Fibroblast of pulmonary artery (primary cell): ENCODE measurements at places on chromosomes 3 and 15.
A peak's percentile ranks its signal among the peaks of the same experiment; 100 is the strongest.

DNA sequence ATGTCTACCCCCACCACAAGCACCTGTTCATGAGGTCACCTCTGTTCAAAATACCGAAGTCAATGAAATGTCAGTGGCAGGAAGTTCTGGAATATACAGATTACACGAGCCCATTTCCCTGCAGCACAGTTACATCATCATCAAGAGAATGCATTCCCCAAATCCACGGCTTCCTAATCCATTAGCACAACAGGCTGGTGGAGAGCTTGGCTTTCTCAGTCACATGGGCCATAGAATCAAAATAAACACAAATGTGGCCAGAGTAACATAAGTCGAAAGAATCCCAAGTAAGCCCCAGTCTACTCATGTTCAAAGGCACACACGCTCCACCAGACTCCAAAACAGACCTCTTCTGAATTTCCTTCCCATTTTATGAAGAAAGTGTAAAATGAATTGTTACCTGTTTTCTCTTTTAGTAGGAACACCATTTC is 419.3 kb downstream of the MAGI1 start:
- peak; percentile 43 for DNase-seq

GRCh38 chr15:92653366-92653765 is 2.2 kb downstream of the FAM174B start:
- no peak for DNase-seq

DNA sequence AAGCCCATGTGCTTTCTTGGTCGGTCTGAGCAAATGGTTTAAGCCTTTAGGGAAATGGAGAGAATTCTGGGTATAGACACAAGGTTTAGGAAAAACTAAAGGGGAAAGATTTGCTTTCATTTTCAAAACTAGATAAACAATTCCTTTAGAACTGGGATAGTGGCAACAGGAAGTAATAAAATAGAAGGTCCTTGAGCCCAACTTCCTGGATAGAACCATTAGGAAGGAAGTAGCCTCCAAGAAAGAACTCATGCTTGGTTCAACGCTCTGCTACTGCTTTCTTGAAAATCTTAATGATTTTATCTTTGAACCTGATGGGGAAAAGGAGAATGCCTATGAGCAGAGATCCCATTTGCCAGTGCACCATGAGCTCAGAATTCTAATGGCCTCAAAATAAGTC is 147.0 kb upstream of the THRB start:
- no peak for DNase-seq

GRCh38 chr3:65811086-65811761 is 227.5 kb downstream of the MAGI1 start:
- peak; percentile 55 for DNase-seq

DNA sequence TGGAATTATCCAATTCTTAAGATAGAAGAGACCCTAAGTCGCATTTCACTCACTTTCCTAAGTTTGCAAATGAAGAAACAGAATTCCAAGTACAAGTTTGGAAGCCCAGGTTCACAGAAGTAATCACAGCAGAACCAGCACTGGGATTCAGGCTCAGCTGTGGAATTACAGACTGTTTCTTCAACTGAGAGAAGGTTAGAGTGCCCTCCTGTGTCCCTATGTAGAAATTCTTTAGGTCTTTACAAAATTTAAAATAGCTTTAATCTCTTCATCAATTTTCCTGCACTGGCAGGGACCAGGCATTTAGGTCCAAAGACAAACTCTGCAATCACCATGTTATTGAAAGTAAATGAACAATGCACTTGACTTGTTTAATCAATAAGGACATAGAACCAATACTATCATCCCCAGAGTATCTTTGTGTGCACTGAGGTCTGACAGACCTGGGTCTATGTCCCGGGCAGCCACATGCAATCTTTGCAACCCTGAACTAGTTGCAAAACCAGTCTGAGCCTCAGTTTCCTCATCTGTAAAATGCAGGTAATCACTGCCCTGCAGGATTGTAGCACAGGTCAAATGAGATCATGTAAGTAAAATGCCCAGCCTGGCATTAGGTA is 96.3 kb upstream of the ZBED2 start:
- DNase-seq = peak; percentile 78

DNA sequence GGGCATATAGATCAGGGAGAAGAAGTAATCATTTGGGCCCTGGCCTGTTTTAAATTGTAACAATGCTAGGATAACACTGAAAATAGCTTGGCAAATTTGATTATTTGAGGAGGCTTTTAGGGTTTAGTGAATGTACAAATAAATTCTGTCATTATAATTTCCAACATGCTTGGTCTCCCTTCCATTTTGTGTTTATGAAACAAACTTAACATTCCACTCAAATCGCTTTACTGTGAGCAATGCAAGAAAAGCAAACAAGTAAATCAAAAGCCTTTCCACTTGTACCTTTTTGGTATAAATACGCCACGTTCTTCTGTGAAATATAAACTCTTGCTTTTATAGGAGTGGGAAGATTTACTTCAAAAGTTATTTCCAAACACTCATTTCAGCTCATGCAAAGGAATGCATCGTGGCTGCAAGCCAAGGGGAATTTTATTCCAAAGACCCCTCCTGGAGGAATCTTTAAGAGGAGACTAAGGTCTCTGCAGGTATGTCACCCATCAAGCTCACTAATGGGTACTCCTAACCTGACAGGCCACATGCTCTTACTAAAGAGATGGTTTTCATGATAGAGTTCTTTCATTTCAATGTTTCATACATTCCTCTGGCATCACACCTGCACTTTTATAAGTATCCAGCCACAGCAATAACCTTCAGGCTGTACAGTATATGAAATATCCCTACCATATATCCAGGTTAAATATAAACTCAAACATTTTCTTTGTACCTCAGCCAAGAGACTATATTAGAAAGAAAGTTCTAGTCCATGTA is 115.2 kb downstream of the P3H2 start:
- no peak for DNase-seq

DNA sequence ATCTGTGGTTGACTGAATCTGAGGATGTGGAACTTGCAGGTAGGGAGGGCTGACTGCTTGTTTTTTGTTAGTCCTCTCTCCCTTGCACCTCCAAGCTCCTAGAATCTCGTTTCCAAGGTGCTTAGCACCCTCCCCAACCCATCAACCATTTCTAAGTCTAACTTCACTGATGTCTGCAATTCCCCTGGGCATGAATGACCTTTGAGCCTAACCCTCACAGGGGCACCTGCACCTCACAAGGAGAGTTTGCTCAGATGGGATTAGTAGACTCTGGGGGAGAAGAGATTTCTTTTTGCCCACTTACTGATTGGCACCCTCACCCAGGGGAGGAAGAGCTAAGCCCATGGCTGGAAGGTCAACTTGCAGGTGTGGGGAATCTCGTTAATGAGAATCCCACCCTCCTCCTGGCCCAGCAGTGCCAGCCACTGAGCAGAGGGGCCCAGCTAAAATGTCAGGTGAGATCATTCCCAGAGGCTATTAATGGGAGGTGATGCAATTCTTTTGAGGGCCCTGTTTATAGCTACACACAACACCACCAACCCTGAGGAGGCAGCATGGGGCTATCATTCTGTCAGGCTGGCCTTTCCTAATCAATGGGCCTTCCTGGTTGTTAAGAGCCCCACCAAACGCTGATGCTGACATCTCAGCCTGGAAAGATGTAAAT is 81.6 kb upstream of the HERC1 start:
- no peak for DNase-seq

GRCh38 chr3:31981206-31982181 is at the start of the genes OSBPL10 and ZNF860:
OSBPL10 (minus strand) TSS chr3:31981262; CDS start chr3:31981179, 83 bp downstream.
ZNF860 (plus strand) TSS chr3:31981750; CDS start chr3:31989080, 7,330 bp downstream.
- peak; percentile 95 for DNase-seq

DNA sequence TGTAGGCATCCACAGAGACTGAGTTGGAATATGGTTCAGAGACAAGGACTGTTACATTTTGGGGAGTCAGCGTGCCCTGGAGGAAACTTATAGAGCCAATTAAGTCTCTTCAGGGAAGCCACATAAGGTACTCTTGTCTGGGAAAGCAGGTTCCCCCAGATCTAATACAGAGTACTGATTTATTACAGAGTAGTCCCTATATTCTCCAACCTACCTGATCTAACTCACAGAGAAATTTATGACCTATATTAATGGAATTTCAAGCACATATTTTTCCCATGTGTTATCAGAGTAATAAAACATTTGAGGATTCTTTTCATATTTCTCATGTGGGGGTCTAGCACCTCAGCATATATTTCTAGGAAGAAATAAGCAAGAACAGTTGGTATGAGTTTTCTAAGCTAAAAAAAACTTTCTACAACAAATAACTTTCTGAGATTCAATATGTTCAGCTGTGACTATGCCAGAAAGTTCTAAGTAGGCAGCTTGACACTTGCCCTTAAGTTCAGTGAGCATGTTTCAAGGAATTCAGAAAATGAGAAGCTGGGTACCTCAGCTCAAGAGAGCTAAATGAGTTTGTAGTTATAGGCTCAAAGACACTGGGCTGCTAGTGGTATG is 75.3 kb upstream of the COL8A1 start:
- no peak for DNase-seq

DNA sequence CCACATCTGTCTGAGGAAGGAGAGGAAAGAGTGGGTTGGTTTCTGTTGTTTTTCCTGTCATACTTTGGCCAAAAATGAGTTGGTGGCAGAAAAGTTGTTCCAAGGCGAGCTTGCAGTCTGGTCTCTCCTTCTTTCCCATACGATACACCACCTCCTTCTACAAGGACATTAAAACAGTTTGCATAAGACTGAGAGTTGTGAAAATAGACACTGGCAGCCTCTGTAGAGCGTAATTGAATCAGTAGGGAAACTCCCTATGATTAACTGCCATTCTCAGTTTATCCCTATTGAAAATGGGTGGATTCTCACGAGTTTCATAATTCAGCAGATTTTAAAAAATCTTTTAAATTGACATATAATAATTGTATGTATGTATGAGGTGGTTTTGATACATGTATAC is 3.7 kb upstream of the LSG1 start:
- no peak for DNase-seq

GRCh38 chr3:172515130-172515918 is 7.9 kb downstream of the TNFSF10 start:
- peak; percentile 57 for DNase-seq

GRCh38 chr3:64494526-64494925 is 193.3 kb downstream of the ADAMTS9 start:
- no peak for DNase-seq

GRCh38 chr3:22012471-22012870 is 261.5 kb upstream of the ZNF385D start:
- DNase-seq = no peak

DNA sequence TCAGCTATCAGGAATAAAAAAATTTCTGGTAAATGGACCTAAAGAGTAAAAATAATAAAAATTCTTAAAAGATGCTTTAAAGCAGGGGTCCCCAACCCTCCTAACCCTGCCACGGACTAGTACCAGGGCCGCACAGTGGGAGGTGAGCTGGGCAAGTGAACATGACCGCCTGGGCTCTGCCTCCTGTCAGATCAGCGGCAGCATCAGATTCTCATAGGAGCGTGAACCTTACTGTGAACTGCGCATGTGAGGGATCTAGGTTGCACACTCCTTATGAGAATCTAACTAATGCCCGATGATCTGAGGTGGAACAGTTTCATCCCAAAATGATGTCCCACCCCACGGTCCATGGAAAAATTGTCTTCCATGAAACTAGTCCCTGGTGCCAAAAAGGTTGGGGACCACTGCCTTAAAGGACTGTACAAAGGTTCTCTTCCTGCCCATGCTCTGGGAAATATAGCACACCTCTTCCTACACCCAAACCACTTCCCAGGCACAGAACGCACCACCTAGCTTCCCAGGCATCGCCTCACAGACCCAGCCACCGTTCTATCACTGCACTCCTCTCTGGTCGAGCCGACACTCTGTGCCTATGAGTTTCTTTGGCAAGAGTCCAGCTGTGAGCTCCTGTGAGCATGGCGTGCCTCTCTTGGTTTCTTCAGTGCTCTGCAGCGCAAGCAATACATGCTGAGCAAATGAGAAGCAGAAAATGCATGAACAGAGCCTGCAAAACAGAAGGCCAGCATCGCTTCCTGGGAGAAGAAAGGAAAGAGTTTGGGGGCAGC is 104.9 kb downstream of the OCA2 start:
- no peak for DNase-seq

DNA sequence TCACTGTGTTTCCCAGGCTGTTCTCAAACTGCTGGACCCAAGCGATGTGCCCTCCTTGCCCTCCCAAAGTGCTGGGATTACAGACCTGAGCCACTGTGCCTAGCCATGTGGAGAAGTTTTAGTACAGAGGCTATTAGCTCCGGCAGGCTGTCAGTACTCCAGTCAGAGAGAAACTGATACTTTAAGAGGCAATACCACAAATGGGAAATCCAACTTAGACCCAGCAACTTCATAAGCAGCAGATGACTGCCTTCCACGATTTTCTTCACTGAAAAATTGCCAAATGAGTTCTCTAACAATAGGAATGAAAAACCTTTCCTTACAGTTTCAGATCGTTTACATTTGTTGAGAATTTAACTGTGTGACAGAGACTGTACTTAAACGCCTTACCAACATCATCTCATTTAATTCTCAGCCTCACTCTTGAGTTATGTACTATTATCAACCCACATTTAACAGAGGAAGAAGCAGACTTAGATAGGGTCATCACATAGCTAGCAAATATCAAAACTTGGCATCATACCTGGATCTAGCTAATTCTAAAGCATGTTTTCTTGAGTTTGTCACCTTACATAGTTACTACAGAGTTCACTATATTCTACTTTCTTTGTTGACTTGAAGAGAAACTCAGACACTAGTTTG is 127.4 kb downstream of the TCF12 start:
- DNase-seq = no peak

GRCh38 chr3:50296721-50297383 is 2.4 kb downstream of the HYAL3 start:
- DNase-seq = no peak

DNA sequence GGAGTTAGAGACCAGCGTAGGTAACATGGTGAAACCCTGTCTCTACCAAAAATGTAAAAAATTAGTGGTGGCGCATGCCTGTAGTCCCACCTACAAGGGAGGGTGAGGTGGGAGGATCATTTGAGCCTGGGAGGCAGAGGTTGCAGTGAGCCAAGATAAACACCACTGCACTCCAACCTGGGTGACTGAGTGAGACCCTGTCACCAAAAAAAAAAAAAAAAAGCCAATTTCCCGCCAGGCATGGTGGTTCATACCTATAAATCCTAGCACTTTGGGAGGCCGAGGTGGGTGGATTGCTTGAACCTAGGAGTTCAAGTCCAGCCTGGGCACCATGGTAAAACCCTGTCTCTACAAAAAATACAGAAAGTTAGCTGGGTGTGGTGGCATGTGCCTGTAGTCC is 6.9 kb downstream of the CNOT10 start:
- no peak for DNase-seq

DNA sequence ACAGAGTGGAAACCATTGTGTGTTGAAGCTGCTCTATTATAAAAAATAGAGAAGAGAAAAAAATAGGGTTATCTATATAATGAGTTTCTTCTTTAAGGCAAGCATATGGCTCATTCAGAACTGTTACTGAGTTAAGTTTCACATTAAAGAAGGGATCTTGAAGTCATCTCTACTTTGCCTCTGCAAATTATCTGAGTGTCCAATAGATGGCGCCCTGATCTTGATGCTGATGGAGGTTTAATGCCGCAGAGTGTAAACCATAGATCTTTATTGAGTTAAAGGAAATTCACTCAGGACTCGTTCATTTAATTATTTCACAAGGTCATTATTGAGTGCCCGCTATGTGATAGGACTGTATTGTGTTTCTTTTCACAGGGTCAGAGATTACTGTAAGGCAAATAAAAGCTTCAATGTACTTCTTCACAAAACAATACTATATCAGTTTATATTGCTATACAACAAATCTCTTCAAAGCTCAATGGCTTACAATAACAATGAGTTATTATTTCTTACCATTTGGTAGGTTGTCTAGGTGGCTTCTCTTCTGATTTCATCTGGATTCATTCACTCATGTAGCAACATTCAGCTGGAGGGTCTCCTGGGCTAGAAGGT is 171.4 kb downstream of the NSUN3 start:
- DNase-seq = peak; percentile 54
